ENCODE measurements at places on chromosomes 3 and 15. TPM values are rescaled to one million over a fixed set of nuclear protein-coding genes. Genes with fewer than 3 reads are reported as not detected.

Gene CCR9
- total RNA-seq: not detected

Gene BDH1
- total RNA-seq: 12.4 TPM

- peak; percentile 46 for DNase-seq
These were observed 29.5 kb downstream of the BOC start for GRCh38 chr3:113240841-113241240.

DNA sequence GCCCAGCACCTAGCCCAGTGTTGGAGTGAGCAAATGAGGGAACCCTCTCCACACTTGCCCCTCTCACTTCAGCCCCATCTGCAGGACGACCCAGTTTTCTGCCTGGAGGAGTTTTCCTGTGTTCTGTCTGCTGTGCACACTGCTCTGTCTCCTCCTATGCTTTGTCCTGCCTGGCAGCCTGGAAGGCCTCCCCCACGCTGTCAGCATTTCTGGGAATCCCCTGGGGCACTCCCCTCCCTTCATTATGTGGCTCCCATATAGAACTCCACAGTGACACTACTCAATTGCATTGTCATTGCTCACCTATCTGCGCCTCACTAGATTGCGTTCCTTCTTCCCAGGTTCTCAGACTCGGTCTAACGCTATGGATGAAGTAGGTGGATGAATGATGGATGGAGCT, 13.9 kb downstream of the CLSTN2 start:
- no peak for DNase-seq

GRCh38 chr15:79105141-79105540, 14.6 kb upstream of the RASGRF1 start:
- DNase-seq: no peak

DNA sequence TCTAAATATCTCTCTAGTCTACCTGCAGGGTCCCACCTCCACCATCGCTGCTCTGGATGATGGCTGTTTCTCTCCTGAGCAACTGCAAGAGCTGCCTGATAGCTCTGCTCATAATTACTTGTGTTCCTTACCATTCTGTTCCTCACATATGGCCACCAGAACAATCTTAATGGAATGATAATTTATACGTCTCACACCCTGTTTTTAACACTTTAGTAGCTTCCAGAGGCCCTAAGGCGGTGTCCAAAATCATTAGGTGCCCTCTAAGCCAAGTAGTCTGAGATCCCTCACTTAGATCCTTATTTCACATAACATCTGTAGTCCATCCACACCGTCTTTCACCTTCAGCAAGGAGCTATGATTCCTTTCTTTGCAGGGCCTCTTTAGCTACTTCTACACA, 373.3 kb downstream of the GBE1 start:
- no peak for DNase-seq

GRCh38 chr3:195815169-195815771, 3.5 kb upstream of the MUC4 start:
- peak; percentile 94 for DNase-seq

- no peak for DNase-seq
These were observed 9.5 kb downstream of the TMEM44 start for GRCh38 chr3:194623449-194624290.

Gene KIF15
- 13.7 TPM for total RNA-seq

GRCh38 chr3:48467110-48467454, 20.5 kb downstream of the ATRIP start:
- no peak for DNase-seq

DNA sequence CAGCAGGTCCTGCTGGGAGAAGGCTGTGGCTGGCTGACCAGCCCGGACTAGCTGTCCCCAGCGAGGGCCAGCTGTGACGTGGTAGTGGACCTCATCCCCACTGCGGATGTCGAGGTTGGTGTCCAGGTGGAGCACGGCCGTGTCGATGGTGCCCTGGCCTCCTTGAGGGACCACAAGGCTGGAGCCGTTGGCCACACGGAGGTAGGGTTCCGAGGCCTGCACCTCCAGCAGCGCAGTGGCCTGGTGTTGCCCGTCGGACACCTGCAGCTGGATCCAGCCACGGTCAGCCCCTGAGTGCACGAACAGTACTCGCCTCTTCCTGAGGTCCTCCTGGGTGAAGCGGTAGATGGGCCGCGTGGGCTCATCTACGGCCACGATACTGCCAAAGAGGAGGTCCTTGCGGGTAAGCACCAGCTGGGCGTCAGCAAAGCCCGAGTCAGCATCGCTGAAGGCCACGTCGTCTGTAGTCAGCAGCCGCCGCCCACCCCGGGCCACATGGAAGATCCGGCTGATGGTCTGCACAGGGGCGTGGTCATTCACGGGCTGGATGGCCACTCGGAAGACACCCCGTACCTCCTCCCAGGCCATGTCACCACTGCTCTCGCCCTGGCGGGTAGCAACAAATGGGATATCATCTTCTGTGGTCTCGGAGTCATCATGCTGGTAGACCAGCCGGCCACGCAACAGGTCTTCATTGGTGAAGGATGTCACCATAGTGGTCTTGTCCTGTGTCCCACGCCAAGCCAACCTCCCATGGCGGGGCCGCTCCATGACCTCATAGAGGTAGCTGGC, 25.0 kb downstream of the CSPG4 start:
- DNase-seq: no peak

Gene ZNF80
- total RNA-seq: not detected

Gene ADAMTSL3
- not detected for total RNA-seq

DNA sequence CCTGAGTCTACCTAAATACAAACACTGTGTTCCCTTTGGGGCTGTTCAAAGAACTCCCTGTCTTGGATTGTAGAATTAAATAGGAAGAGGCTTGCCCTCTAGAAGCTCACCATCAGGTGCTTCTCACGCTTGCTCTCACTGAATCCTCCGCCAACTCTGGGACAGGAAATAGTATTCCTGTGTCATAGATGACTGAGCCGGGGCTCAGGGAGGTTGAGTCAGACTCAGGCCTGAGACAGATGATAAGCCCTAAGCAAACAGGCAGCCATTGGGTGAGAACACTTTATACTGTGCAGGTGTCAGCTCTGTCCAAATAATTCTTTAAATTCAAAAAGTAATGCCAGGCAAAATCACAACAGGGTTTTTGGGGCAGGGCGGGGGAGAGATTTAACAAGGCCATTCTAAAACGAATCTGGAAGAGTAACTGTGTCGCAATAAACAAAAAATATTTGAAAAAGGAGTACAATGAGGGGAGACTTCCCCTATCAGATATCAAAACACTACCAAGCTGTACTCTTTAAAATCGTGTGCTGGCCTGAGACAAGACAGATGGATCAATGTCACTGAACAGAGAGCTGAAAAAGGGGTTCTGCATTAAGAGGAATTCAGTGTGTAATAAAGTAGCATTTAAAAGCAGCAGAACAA, 59.0 kb downstream of the EPHB3 start:
- DNase-seq: peak; percentile 48

- no peak for DNase-seq
These were observed 9.5 kb downstream of the MGA start for GRCh38 chr15:41669701-41670100.

DNA sequence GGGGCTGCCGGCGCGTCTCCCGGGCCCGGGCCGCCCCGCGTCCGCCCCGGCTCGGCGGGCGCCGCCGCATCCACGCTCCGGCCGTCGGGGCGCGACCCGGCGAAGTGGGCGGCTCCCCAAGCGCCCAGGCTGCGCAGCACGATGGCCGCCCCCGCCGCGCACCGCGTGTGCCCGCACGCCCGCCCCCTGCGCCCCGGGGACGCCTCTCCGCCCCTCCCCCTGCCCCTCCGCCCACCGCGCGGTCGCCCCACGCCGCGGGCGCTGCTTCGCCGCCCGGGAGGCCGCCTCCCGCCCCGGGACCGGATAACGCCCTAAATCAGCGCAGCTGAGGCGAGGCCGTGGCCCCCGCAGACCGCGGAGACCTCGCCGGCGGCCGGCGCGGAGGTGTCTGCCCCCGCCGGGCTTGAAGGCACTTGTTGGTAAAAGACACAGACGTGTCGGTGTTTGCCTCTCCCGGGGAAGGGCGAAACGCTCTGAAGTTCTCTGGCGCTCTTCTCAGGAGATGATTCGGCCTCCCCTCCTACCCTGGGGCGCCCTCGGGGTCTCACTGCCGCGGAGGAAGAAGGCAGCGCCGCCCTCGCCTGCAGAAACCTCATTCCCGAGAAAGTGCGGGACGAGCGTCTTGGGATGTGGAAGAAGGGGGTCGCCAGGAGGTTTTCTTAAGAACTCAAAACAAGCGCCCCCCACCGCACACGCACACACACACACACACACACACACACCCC, at the start of gene BNC1:
BNC1 (minus strand) TSS at position 106 of the 725 bp plus-strand sequence; CDS start at position 70, 36 bp downstream.
- DNase-seq: no peak

DNA sequence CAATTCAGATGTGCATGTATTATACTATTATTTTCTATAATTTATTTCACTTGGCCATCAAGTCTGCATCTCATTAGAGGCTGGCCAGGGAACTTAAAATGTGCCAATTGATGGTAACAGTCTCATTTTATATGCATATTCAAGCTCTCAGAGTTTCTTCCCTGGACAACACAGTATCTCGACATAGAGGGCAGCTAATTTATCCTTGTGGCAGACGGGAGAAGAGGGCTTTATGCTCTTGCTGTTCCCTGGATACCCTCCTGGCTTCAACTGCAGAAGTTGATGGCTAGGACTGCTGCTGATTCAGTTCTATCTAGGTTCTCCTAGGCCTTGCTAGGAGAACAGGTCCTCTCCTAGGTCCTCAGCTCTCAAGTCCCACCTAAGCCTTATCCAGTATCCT, 99.1 kb upstream of the NPHP3 start:
- no peak for DNase-seq

DNA sequence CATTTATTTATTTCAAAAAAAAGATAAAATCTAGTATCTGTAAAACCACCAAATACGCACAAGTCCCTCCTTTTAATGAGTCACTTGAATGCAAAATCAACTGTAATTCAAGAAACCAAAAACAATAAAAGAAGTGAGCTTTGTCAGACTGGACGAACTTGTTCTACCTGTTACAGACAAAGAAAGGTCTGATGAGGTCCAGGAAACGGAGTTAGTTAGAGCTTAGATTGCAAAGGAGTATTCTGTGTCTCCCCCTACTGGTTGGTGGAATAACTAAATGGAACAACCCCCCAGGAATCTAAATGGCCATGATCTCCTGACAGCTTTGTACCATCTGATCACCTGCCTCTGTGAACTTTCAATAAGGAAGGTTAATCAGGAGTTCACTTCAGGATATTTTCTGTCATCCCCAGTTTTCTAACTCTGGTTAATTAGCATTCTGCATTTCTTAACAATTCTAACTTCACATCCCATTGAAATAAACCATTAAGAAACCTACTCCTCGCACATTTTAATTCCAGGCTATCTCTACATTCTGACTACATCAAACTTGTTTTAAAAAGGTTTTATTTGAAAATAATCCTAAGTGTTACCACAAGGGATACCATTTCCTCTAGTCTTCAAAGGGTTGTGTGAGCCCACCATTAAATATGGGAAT, 333.0 kb upstream of the SATB1 start:
- DNase-seq: peak; percentile 19

DNA sequence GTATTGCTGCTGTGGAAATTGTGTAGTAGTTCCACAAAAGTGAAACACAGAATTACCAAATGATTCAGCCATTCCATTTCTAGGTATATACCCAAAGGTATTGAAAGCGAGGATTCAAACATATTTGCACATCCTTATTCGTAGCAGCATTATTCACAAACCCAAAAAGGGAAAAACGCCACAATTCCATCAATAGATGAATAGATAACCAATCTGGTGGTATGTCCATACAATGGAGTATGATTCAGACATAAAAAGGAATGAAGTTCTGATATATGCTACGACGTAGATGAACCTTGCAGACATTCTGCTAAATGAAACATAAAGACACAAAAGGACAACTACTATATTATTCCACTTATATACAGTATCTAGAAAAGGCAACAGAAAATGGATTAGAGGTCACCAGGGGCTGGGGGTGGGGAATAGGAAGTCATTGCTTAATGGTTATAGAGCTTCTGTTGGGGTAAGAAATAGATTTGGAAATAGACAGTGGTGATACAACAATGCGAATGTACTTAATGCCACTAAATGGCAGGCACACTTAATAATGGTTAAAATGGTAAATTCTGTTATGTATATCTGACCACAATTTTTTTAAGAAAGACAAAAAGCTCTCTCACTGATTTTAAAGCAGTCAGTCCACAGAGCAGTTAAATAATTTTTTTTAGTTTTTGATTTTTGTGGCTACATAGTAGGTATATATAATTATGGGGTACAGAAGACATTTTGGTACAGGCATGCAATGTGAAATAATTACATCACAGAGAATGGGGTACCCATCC, 51.8 kb upstream of the PSMD6 start:
- no peak for DNase-seq

GRCh38 chr3:48273594-48274211, 32.8 kb downstream of the ZNF589 start:
- peak; percentile 53 for DNase-seq

DNA sequence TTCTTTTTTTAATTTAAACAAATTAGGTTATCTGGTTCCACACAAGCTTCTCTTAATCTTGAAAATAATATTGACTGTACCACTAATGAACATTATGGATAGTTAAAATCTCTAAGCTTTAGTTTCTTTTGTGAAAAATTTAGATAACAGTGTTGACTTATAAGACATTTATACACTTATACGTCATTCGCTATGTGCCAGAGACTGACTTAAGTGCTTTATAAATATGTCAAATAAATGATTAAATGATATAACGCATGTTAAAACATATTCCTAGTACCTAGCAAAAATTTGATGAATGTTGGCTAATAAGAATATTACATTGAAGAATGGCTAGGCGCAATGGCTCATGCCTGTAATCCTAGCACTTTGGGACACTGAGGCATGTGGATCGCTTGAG, 96.3 kb downstream of the PCCB start:
- DNase-seq: no peak

Gene BFSP2
- not detected for total RNA-seq

- DNase-seq: peak; percentile 46
These were observed 11.2 kb upstream of the ATP13A3 start for GRCh38 chr3:194497799-194498575.

Gene ADPRH
- total RNA-seq: 1.1 TPM

DNA sequence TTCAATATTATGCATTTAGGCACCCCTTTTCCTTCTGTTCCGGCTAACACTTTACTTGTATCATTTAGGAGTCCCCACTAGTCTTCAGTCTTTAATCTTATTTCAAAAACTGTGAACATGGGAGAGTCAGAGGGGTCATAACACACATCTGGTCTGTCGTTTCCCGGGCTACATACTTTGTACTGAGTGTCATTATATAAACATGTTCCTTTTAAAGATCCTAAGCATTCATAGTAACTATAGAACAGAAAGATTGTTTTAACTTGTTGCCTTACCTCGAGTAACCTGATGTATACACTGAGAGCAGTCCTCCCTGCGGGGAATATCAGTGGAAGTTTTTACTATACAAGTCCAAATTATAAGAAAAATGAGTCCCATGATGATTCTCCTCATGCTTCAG, 78.2 kb upstream of the VEPH1 start:
- DNase-seq: no peak

- DNase-seq: peak; percentile 61
These were observed 244.7 kb upstream of the ZPLD1 start for GRCh38 chr3:102189956-102190723.

- DNase-seq: no peak
These were observed 82.6 kb downstream of the PDZRN3 start for GRCh38 chr3:73542136-73542535.

Gene TRIM42
- total RNA-seq: not detected

All from M059J (cell line).